ENCODE measurements at places on chromosomes 1 and 21.

- DNase-seq, result no peak
These were observed 99.7 kb upstream of the IRF2BP2 start for GRCh38 chr1:234709473-234710228.

DNA sequence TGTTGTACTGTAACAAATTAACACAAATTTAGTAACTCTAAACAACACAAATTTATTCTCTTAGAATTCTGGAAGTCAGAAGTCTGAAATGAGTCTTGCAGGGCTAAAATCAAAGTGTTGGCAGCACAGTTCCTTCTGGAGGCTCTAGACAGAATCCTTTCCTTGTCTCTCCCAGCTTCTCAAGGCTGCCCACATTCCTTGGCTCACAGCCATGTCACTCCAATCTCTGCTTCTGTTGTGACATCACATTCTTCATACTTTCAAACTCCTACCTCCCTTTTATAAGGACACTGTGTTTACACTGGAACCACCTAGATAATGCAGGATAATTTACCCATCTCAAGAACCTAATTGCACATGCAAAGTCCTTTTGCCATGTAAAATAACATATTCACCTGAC is 225.0 kb upstream of the PRMT6 start:
- DNase-seq, result no peak

GRCh38 chr1:25205786-25206185 is 26.5 kb downstream of the SYF2 start:
- DNase-seq, result no peak

DNA sequence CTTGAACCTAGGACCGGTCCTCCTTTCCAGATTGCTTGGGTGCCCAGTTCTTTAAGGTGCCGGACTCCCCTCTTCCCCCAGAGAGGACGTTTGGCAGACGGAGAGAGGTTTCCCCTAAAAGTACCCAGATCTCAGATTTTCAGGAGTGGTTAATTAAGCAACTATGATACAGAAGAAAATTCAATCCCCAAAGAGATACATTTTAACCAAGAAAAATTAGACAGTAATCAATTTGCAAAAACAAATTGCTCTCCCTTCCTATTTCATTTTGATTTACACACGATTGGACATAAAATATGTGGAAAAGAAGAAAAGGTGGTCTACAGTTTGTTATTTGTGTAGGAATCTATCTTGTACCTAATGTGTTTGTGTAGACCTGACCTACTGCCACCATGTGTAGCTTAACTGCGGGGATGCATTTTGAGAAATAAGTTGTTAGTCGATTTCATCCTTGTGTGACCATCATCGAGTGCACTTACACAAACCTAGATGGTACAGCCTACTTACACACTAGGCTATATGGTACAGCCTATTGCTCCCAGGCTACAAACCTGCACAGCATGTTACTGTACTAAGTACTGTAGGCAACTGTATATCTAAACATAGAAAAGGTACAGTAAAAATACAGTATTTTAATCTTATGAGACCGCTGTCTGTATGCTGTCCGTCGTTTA is 755 bp downstream of the RPAP2 start:
- DNase-seq, result no peak

DNA sequence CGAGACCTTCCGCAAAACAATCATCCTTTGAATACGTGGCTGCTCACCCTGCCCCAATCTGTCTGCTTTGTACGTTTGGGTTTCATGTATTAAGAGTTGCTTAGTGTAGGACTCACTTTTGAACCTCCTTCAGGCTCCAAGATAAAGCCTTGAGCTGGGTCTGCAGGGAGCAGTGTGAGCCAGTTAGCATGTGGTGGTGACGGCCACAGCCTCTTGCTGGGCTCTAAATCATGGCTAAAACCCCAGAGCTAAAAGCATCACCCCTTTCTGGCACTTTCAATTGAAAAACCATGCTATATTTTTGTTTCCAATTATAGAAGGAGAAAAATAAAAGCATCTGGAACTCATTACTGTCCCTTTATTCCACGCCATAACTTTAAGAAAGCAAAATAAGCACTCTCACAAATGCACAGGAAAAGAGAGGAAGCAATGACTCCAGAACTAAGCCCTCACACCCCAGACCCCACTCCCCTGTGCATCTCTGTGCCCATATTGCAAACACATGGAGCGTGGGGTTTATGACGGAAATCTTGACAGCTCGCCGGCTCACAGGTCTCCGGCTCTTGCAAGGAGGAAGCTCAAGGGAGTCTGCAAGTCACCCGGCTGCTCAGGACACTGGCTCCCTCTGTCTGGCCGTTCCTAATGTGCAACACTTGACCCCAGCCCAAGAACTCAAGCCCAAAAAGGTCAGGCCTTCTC is 135.5 kb downstream of the MIS18A start:
- DNase-seq, result no peak

DNA sequence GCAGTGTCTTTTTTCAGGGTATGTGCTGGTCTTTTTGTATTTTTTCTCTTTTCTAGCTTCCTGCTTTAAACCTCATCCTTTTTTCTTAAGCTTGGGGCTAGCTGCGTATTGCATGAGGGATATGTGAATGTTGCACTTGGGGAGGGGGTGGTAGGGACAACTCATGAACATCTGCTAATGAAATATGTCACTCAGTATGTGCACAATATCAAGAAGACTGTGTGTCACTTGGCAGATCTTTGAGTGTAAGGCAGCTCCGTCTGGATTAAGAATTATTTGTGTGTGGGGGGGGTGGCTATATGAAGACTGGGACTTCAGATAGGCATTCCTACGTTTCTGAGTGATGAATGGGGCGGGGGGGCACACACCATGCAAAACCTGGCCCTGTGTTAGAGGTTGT is 170.4 kb upstream of the CACNA1E start:
- DNase-seq, result no peak

GRCh38 chr1:58968360-58968952 is 184.6 kb upstream of the JUN start:
- DNase-seq, result no peak

Data from NCI-H2081 treated with DMSO at 0.1 percent for 48 hours (cell line).